Myocyte (in vitro differentiated cells): ENCODE measurements at places on chromosomes 7 and 10.

DNA sequence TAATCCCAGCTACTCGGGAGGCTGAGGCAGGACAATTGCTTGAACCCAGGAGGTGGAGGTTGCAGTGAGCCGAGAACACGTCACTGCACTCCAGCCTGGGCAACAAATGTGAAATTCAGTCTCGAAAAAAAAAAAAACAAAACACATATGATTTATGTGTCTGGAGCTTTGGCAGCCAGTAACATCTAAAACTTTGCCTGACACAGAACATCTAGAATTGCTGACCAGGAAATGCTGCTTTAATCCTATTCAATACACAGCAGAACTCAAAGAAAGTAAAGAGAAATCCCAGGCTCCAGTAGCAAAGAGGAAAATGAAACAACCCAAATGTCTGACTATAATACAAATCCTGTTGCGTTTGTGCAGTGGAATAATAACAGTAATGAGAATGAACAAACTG lies 4.5 kb upstream of the CCDC6 start:
- DNase-seq = no peak

DNA sequence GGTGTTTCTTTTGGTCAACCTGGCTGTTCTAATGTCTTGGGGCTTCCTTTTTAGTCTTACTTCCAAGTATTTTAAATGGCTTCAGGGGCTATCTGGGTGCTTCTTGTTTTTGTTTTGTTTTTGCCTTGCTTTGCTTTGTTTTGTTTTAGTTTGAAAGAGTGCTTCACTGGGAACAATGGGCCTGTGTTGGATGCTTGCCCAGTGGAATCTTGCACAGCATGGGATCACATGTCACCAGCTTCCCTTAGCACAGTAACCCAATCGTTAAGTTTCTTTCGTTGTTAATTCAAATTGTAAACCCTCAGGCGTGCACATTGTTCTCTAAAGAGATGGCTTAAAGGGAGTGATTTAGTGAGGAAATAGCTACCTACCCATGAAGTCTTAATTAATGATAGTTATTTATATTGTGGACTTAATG lies 8.9 kb downstream of the COL17A1 start:
- DNase-seq = peak; percentile 74

DNA sequence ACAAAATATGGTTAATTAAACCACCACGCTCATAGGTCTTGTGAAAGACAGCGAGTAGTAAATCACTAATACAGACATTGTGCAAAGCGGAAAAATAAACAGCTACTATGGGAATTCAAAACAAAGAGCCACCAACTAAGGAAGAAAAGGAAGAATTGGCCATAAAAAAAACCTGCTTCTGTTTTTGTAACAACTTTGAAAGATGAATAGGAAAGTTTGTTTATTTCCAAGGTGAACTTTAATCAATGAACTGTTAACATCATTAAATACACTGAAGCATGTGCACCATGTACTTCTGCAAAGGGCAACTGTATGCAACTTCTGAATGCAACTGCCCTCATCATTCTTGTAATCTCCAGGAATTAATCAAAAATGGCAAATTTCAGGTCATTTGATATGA lies 651.1 kb downstream of the PARD3 start:
- DNase-seq = no peak

DNA sequence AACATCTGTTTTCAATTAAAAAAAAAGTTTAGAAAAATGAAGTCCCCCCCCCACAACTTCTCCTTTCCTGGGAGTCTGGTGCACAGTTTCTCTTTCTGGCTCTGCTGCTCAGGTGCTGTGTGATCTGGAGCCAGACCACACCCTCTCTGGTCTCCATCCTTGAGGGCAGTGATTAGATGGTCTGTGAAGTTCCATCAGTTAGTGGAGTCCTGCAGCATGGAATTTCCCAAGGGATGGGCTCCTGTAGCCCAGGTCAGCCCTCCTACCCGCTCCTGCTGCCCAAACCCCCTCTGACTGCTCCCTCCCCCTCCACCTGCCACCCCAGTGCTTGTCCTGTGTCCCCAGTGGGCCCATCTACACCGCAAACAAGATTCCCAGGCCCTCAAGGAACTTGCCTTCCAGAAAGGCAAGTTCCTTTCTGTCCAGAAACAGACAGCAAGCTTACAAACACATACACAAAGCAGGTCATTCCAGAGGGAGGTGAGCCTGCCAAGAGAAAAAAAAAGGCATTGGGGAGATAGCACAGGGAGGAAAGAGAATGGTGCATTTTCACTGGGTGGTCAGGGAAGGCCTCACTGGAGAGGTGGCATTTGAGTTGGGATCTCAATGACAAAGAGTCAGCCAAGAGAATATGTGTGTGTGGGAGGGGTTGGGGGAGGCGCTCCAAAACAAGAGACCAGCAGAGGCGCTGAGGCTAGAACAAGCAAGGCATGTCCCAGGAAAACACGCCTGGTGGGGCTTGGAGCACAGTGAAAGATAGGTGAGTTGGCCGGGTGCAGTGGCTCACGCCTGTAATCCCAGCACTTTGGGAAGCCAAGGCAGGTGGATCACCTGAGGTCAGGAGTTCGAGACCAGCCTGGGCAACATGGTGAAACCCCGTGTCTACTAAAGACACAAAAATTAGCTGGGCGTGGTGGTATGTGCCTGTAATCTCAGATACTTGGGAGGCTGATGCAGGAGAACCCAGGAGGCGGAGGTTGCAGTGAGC lies 49.5 kb upstream of the SLC29A3 start:
- DNase-seq = no peak

DNA sequence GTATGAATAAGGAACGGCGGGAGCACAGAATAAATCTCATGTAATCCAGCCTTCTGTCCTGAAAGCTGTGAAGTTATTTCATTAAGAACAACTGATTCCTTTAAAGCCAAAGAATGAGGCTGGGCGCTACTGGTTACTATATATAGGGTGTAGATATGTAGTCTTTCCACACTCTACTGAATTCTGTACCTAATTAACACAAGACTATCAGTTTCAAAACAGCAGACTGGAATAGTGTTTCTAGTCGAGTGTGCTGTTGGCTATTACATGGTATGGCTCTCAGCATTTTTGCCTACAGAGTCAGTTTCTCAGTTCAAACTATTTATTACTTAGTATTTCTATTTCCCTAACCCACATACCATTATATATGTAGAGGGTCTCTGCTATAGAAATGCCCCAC lies 163.3 kb downstream of the THSD7A start:
- DNase-seq = no peak

GRCh38 chr7:29130096-29130495 lies 16.2 kb downstream of the CPVL start:
- no peak for DNase-seq

DNA sequence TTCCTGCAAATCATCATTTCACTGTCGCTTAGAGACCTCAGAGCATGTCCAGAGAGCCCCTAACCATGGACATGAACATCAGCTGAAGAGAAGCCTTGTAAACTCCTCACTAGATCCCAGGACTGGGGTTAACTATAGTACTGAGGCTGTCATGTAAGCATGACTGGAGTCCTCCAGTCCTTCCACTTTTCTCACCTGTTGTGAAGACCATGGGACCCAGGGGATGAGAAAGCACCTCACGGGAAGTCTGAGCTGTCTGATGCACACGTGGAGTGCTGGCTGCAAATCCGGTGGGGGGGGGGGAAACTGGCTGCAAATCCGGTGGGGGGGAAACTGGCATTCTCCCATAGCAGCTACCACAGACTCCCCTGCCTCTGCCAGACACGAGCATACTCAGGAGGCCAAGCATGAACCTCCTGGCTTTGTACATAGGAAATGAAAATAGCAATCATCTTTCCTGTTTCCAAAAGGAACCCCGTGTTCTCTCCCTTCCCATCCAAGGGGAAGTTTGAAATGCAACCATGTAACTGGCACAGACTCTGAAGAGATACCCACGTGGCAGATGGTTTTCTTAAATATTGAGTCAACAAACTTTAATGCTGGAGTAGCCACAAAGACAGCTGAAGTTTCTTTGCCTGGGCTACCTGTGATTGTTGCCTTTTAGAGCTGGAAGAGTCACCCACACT lies 261.4 kb downstream of the ZMYND11 start:
- DNase-seq = peak; percentile 72

- peak; percentile 26 for DNase-seq
Observed at GRCh38 chr10:5534051-5534821, 9.5 kb downstream of the CALML3 start.
